Stimulated activated CD4-positive, alpha-beta T cell treated with anti-CD3 and anti-CD28 coated beads, Interleukin-1b, Interleukin-23, amount 100 ng/mL, for 24 hours (primary cell): ENCODE measurements at places on chromosomes 16 and 17.

DNA sequence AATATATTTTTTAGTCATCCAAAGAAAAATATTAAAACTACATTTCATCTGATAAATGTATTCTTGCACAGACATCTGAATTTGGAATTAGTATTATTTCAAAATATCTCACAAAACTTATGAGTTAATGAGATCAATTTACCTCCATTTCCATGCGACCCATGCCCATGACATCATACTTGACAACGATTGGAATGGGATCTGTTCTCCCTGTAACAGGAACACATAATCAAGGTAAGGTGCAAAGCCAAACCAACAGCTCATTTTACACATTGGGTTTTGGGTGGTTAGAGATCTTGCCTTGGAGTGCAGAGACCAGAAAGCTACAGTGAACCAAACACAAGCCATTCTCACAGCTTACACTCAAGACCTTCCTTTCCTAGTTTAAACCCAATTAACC, 46.9 kb upstream of the ITGA2B start:
- DNase-seq: no peak

DNA sequence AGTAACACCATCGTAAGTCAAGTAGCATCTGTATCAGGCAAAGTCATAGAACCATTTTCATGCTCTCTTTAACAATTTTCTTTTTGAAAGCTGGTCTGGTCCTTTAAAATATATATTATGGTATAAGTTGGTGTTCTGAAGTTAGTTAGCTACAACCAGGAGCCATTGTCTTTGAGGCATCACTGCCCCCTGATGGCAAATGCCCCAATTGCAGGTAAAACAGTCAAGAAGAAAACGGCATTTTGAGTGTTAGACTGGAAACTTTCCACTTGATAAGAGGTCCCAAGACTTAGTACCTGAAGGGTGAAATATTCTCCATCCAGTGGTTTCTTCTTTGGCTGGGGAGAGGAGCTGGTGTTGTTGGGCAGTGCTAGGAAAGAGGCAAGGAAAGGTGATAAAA, 14.1 kb downstream of the TP53 start:
- no peak for DNase-seq

DNA sequence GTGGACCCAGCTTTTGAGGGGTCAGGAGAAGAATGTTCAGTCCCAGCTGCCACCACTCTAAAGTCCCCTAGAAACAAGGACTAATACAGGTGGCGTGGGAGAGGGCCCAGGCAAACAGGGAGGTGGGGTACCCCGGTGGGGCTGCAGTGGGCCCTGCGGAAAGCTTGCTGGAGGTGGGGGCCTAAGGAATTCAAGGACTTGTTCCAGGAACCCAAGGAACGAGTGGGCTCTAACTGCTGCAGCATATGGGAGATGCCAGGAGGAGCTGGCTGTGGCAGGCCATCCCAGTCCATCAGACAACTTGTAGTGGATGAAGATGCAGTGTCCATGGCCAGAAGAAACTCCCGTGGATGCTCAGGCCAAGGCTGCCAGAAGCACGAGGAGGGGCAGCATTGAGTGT, 10.6 kb downstream of the SNX20 start:
- DNase-seq: no peak

DNA sequence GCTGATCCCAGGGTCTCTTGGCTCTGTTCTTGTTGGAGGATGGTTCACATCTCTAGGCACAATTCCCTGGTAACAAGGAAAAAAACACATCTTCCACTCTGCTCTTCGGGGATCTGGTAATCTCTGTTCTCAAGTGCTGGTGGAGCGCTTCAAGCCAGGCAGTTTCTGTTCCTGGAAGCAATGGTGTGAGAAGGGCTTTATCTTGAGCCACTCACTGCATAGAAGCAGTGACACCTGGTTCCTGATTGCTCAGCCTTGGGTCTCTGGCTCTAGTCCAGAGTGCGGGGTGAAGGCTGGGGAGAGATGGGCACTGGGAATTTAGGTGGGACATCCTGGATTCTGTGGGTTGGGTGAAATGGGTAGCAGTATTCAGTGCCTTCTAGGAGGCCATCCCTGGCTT, 14.1 kb downstream of the AKAP1 start:
- DNase-seq: no peak

GRCh38 chr16:9251026-9251425, 159.6 kb downstream of the HAPSTR1 start:
- DNase-seq: no peak

DNA sequence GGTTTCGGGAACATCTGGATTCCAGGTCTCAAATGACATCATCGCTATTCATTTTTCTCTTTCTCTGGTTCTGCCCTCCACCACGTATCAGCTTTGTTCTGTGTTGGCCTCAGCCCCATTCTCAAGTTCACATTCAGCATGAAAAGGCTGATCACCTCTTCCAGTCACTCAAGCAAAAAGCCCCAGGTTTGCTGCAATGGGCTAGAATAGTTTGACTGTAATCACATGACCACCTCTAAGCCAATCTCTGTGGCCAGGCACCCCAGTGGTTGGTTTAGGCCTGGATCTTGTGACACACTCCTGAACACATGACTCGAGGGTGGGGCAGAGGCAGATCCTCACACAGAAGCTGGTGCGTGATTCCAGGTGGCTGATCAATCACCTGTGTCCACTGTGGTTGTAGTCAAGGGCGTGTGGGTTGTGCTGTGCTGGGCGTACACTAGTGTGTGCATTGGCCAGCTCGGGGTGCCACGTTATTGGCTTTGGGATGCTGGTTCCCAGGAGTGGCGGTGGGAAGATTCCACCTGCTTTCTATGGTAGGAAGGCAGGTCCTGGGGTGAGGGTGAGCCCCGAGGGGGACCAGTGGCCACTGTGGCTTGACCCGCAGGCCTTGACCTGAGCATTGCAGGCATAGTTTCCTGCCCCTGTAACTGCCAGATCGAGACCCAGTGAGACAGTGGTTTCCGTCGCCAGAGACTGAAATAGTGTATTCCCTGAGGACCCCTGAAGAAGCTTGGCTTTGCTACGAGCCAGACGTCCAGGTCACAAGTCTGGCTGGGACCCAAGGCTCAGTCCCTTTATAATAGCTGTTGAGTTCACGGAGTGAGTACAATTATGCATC, 12.0 kb downstream of the EEF2K start:
- DNase-seq: no peak

GRCh38 chr16:11183035-11183812, 72.8 kb downstream of the SOCS1 start:
- DNase-seq: no peak

DNA sequence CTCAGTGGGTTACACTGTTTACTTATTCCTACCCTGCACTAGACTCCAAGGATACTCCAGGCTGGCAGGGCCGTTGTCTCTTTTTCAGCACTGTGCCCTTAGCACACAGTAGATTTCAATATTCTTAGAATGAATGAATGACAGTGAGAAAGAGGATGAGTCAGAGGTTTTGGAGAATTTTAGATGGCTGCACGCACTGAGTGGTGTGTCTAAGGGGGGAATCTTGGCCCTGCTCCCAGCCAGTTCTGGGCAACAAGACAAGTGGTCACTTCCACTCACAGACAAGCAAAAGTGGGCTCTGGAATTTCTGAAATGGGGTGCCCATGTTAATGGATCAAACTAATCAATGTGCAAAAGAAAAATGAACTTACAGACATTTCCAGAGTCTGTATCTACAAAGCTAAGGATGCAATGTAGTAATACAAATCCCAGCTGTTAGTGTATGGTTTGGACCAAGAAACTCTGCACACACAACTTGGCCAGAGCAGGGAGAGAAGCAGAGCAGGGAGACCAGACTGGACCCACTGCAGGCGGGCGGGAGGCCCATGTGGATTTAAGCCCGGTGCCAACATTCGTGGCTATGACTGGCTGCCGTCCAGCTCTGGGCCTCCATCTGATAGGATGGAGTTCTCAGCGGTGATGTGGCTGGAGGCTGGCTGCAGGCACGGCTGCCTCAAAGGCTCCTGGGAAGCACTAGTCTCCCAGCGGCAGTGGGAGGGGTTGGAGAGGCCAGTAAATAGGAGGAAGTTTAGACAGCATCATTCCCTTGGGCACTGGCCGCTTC, 95.6 kb upstream of the CDYL2 start:
- DNase-seq: no peak

- DNase-seq: no peak
Observed at GRCh38 chr17:4854111-4854681, 21.1 kb downstream of the MINK1 start.

GRCh38 chr17:63696381-63696961, 3.5 kb downstream of the LIMD2 start:
- DNase-seq: no peak

DNA sequence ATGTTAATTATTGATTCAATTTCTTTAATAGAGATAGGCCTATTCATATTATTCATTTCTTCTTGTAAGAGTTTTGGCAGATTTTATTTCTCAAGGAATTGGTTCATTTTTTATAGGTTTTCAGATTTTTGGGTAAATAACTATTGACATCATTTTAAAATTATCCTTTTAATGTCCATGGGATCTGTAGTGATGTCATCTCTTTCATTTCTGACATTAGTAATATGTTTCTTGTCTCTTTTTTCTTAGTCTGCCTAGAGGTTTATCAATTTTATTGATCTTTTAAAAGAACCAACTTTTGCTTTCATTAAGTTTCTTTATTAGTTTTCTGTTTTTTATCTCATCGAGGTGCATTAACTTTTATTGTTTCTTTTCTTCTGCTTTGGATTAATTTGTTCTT, 162.6 kb downstream of the FTO start:
- no peak for DNase-seq

GRCh38 chr17:2176499-2177169, 121.7 kb downstream of the HIC1 start:
- DNase-seq: no peak

DNA sequence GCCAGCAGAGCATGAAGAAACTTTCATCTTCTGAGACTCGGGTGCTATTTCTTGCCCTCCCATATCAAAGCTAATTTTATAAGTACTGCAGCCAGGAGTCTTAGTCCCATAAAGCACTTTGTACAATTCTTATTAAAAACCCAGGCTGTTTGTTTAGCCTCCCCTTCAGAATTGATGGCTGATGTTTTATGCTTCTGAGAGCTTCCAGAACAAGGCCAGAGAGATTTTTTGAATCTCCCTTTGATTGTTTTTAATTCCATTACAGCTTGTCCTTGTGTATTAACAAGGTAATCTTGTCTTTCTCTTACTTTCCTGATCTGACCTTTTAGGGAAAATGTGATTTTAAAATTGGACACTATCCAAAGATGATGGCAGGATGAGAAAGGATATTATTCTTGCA, 16.3 kb downstream of the COQ7 start:
- no peak for DNase-seq

GRCh38 chr17:61467416-61468262, 15.4 kb downstream of the TBX4 start:
- DNase-seq: no peak

DNA sequence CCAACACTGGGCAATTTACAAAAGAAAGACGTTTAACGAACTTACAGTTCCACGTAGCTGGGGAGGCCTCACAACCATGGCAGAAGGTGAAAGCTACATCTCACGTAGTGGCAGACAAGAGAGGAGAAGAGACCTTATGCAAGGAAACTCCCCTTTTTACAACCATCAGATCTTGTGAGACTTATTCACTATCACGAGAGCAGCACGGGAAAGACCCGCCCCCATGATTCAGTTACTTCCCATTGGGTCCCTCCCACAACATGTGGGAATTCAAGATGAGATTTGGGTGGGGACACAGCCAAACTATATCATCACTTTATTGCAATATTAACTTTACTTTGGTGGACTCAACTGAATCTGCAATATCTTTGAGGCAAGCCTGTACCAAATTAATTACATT, 11.9 kb upstream of the ENGASE start:
- no peak for DNase-seq

DNA sequence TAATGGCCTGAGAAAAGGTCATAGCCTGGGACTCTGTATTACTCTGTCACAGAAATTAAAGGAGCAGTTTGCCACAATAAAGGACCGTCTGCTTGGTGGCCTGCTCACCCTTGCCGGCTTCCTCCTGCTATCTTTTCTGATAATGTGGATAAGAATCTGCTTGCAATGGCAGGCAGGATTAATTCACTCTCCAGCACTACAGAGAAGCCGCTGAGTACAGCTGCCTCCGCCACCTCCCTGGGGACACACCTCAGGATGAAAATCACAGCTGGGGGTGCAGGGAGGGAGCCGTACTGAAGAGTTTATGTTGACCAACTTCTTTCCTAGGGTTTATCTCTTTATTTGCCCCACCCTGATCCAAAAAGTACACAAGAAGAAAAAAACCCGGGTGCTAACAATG, 245.9 kb upstream of the RPL38 start:
- no peak for DNase-seq

GRCh38 chr17:80397034-80397387, 18.0 kb upstream of the ENDOV start:
- DNase-seq: no peak

DNA sequence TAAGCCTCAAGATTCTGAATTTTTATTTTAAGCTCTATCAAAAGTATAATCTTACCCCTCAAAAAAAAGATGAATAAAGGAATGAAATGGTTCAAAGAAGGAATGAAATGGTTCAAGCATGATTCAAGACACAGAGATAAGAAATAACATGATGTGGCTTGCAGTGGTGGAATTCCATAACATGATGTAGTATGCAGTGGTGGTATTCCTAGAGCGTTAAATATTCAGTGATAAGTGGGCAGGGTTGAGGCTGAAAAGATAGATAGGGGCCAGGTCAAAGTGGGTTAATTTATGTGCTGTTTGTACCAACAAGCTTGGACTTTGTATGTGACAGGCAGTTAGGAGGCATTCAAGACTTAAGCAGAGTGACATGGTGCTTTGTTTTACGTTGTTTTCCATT, 29.6 kb downstream of the TNRC6A start:
- DNase-seq: no peak

DNA sequence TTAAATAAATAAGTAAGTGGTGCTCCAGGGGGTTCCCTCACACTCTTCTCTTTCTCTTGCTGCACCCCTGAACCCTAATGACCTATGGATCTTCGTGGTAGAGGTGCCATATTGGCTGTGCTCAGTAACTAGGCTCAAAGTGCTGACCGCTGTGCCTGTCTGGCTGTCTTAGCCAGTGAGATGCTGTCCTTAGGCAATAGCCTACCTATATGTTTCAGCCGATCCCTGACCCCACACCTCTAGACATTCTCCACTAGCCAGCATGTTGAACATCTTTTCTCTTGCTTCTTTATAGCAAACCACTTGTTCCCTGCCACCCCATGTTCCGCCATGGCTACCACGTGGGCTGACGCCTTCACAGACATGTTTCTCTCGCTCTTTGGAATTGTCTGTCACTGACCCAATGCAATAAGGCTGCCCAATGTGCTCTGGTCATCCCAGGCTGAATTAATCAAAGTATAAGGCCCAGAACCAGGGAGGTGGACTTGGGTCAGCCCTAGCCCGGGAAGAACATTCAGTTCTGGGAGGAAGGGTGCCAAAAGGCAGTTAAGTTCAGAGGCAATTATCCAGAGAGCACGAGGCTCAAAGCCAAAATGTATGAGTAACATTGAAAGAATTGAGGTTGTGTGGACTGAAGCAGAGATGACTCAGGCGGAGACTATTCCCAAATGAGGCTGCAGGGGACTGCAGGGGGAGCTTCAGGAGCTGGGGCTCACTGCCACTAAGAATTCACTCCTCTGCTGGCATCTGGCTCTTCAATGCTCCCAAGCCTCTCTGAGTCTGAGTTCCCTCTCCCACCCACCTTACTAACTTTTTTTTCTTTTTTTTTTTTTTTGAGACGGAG, 28.7 kb upstream of the TNRC6A start:
- DNase-seq: no peak
